Activated CD4-positive, alpha-beta T cell treated with anti-CD3 and anti-CD28 coated beads, Interleukin-2, Interleukin-6, amounts not matched to agents 100 ng/mL and 50 ng/mL, durations not matched to agents 16 hours and 8 hours (primary cell): ENCODE measurements at places on chromosomes 3 and 15.

DNA sequence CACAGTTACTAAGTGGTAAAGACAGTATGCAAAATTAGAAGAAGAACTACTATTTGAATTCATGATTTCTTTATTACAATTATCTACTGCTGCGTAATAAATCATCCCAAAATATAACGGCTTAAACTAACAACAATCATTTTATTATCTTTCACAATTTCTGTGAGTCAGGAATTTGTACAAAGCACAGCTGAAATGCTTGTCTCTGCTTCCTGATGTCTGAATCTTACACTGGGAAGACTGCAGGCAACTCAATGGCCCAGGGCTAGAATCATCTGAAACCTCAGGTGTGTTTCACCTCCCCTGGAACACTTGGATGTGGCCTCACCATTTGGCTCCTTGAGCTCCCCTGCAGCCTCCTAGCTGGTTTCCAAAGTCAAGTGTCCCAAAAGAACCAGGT, 145.1 kb downstream of the MAGI1 start:
- no peak for DNase-seq

DNA sequence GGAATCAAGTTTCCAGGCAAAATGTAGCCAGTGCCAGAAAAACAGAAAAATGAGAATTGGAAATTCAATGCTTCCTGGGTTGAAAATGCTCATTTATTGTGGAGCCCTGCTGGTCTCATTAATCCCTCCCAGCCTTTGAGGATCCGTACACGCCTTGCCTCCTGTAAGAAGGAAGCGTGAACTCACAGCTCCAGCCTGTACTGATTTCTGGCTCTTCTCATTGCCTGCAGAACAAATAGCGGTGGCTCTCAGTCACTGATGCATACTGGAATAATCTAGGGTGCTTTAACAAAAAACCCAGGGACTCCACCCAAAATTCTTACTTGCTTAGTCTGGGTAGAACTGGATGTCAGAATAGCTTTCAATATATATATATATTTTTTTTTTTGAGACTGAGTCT, 29.3 kb upstream of the SLC24A5 start:
- DNase-seq: no peak

GRCh38 chr3:63611382-63611781, 41.1 kb upstream of the SNTN start:
- no peak for DNase-seq

DNA sequence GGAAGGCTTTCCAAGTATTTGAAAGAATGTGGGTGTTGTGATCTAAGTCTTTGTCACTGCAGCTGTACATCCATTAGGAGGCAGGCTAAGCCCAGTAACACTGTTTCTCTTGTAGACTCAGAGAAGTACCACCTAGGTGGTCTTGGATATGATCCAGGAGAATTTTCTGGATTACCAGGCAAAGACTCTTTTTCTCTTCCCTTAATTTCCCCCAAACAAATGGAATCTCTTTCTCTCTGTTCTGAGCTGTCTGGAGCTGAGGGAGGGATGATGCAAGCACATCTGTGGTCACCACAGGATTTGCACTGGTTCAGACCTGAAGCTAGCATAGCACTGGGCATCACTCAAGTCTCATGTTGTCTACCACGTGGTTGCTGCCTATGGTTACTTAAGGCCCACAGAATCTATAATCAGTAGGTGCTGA, 227.6 kb downstream of the NECTIN3 start:
- no peak for DNase-seq

GRCh38 chr3:124650798-124651197, 79.5 kb upstream of the UMPS start:
- no peak for DNase-seq

- DNase-seq: no peak
Measured at GRCh38 chr3:8775602-8776001, 6.2 kb upstream of the OXTR start.

DNA sequence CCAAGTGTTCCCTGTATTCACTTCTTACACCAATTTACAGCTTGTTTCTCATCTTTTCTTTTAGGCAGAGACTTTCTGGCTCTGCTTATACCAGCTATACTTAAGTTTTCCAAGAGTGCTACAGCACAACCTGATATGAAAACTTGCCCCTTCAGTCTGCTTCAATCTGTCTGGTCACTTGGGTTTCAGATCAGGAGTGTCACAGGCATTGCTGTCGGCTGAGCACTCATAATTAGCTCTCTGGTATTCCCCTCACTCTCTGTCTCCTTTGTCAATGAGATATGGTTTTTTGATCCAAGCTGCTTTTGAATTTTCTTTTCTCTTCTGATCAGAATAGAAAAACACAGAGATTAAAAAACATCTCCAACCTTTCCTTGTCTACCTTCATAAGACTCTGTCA, 194.9 kb upstream of the UMPS start:
- DNase-seq: no peak

DNA sequence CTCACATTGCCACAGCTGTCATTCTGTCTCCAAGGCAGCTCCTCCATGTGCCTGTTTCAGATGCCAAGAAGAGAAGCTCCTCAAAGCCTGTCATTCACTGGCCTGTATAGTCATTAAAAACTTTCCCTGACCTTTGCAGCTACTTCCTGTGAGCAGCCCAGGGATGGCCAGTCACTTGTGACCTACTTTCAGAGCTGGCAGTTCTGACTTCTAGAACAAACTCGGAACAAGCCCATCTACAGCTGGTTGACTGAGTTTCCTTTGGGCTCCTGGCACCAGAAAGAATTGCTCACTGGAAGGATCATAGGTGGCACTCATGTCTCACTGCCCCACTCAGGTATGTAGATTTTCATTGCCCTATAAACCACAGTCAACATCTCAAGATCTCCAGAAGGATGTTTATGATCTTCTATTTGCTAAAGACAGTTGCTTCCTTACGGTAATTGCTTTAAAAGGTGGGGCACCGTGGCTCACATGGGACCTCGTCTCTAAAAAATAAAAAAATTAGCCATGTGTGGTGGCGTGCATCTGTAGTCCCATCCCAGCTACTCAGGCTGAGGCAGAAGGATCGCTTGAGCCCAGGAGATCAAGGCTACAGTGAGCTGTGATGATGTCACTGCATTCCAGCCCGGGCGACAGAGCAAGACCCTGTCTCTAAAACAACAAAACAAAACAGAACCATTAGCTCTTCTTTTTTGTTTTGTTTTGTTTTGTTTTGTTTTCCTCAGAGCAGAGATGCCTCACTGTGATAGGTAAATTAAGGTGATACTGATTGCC, 11.2 kb upstream of the ATP13A3 start:
- DNase-seq: no peak

GRCh38 chr15:63374686-63375520, 6.7 kb downstream of the CA12 start:
- DNase-seq: peak; percentile 76

GRCh38 chr3:152874896-152875749, 40.2 kb downstream of the P2RY1 start:
- no peak for DNase-seq

DNA sequence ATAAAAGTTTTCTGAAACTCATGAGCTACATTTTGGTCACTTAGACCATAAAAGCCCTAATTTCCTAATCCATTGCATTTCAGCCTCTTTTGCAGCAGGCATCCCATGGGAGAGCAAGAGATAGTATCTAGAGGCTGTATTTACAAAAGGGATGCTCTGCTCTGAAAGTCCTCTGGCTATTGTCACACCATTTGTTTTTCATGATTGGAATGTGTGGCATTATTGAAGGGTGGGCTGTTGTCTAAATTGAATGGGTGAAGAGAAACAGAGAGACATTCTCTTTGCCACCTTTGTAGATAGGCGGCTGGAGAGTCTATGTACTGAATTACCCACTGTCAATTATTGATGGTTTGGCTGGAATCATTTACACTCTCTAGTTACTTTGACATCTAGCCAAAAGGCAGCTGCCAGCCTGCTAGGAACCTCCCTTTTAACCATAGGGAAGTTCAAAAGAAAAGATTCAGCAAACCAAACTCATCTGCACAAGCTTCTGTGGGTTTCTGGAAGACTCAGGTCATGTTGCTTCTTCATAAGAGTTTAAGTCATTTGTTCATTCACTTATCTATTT, 89.8 kb upstream of the RARB start:
- no peak for DNase-seq

DNA sequence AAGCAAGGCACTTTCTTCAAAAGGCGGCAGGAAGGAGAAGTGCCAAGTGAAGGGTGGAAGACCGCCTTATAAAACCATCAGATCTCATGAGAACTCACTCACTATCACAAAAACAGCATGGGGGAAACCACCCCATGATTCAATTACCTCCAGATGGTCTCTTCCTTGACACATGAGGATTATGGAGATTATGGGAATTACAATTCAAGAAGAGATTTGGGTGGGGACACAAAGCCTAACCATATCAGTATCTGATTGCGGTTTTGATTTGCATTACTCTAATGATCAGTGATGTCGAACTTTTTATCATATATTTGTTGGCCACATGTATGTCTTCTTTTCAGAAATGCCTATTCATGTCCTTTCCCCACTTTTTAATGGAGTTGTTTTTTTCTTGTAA, 549.3 kb upstream of the IL12A start:
- no peak for DNase-seq

DNA sequence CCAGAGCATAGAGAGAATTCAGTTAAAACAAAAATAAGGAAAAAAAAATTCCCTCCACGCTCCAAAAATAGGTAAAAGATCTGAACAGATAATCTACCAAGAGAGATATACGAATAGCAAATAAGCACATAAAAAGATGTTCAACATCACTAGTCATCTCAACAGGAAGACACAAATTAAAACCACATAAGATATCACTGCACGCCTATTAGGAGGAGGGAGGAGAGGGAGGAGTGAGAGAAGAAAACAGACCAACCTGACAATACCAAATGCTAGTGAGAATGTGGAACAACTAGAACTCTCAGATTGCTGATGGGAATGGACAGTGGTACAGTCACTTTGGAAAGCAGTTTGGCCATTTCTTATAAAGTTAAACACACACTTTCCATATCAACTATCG, 212.5 kb downstream of the FMN1 start:
- DNase-seq: no peak

GRCh38 chr15:67784856-67785430, 40.4 kb upstream of the SKOR1 start:
- DNase-seq: no peak

GRCh38 chr3:140443073-140443472, 234.8 kb upstream of the TRIM42 start:
- DNase-seq: no peak

DNA sequence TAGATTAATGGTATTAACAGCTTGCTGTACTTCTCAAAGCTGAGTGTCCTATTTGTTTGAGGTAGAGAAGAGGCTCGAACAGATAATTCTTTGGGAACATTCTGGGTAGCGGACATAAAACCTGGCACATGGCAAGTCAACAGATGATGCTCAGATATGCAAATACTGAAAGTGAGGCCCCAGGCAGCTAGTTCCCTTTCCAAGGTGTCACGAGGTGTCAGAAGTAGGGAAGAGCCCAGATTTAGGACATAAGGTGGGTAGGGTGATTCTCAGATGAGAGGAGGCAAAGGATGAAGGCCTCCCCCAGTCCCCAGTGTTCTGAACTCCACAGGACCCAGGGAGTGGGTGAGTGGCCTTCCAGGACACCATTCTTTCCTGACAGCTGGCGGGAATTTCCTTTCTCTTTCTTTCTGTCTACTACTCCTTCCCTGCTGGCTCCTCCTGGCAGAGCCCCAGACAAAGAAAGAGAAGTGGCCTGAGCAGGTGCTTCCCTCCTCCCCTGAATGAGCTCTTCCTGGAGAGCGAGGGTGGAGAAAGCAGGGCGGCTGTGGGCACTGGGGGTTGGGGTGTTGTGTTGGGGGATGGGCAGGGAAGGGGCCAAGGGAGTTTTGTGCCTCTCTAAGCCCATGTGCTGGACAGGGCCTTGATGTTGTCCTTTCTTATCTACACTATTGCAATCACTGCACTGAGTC, 87.5 kb downstream of the CORO2B start:
- DNase-seq: no peak
